ENCODE measurements at places on chromosomes 6 and 20.
A peak's percentile ranks its signal among the peaks of the same experiment; 100 is the strongest.

DNA sequence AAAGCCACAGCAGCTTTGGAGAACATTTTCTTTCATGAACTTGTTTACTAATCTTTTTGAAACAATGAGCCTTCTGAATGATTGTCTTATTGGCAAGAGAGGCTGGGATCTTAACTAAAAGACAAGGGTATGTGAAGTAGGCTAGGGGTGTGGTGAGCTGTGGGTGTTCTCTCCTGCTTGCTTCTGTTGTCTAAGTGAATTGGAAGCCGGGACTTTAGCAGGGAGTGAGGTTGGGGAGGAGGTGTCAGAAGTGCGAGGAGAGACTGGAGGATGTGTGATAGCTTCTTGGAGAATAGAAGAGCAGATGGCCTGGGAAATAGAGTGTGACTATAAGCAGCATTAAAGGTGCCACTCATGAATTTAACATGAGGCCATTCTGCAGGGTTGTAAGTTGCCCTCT, 562.8 kb downstream of the UTRN start:
- no peak for DNase-seq

- DNase-seq, result no peak
Measured at GRCh38 chr20:34334654-34335407, 28.2 kb upstream of the ITCH start.

GRCh38 chr6:20319520-20320357, 81.9 kb upstream of the E2F3 start:
- DNase-seq, result peak; percentile 65

DNA sequence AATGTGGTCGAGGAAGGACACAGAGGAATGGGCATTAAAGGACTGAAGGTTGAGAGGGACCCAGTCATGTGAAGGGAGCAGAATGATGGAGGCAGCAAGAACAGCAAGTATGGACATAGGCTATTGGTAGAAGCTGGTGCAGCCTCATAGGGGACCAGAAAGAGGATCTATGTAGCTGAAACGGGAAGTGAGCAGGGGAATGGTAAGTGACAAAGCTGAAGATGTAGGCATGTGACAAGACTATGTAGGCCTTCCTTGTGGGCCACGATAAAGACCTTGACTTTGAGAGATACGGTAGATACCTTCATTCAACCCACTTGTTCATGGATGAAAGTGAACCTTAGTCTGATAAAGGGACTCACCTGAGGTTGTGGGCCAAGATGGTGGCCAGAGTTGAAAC, 3.5 kb downstream of the CTNNBL1 start:
- peak; percentile 14 for DNase-seq

DNA sequence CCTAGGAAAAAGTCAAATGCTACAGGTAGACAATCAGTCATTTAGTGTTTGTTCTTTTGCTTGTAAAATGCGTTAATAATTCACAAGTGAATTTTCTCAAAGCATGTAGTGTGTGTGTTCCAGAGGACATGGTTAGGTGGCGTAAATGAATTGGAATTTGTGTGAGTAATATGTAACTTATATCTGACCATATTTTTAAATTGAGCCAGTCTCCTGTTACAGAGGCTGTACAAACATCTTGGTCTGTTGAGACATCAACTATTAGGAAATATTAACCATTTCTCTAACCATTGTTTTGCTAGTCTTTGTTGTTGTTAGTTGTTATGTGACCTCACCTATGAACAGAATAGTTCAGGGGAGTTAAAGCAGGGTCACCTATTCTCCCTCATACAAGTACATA, 22.7 kb downstream of the MCM8 start:
- DNase-seq, result no peak

Measured in GM18507 (cell line).